Keratinocyte (primary cell): ENCODE measurements at places on chromosomes 2 and 18.

- H3K4me1 ChIP-seq, result peaks cover 5% of the 10 kb centered on the region
- no peak overlapping the region for H3K4me3 ChIP-seq
- H3K36me3 ChIP-seq, result peaks cover 3% of the 10 kb centered on the region
- H3K27ac ChIP-seq, result no peak overlapping the region
Measured at GRCh38 chr2:168203762-168204693, 43.4 kb downstream of the STK39 start.

DNA sequence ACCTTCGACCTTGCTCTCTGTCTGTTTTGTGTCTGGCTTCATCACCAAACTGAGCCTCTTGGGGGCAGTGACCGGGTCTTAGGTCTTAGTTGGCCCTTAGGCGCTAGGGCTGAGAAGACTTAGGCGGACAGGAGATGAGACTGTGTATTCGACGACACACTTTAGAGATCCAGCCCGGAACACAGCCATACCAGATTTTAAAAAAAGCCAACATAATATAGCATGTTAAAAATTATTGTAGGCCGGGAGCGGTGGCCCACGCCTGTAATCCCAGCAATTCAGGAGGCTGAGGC is 9.5 kb upstream of the PROC start:
- H3K36me3 ChIP-seq, result no peaks in the 10 kb centered on the region
- H3K27me3 ChIP-seq, result no peaks in the 10 kb centered on the region
- no peak overlapping the region for H3K4me3 ChIP-seq
- H3K27ac ChIP-seq, result no peak overlapping the region
- DNase-seq, result no peak

DNA sequence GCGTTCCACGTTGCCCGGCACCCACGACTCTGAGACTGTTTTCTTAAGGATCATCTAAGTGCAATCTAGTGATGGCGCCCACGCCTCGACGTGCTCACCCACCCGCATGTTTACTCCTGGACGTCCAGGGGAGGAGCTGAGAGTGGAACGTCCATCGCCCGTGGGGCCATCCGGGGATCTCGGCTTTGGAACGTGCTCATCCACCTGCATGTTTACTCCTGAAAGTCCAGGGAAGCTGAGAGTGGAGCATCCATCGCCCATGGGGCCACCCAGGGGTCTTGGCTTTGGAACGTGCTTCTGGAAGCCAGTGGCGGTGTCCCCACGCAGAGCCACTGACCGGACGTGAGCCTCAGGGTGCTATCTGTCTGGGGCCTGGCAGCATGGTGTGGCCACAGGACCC is 45.6 kb upstream of the SALL3 start:
- no peak overlapping the region for H3K4me3 ChIP-seq
- no peaks in the 10 kb centered on the region for H3K36me3 ChIP-seq
- no peak for DNase-seq
- no peaks in the 10 kb centered on the region for H3K27me3 ChIP-seq
- no peaks in the 10 kb centered on the region for H3K4me1 ChIP-seq

DNA sequence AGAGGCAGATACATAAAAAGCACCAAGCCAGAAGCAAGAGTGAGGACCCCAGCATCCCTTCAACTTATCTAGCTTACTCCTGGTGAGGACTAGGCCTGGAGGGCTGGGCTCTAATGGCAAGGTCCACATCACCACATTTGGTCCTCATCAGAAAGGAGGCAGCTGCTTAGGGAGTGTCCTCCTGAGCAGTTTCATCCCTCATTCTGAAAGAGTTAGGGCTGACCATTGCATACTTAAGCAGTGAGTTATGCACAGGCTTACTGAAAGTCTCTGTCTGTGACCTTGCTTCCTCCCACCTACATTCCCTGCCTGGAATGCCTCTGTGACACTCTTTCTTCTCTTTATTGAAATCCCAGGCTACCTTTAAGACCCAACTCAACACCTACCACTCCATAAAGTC is 301.8 kb upstream of the ACVR2A start:
- no peaks in the 10 kb centered on the region for H3K27me3 ChIP-seq
- no peaks in the 10 kb centered on the region for H3K36me3 ChIP-seq
- DNase-seq, result no peak
- no peak overlapping the region for H3K27ac ChIP-seq
- no peak overlapping the region for H3K4me3 ChIP-seq

DNA sequence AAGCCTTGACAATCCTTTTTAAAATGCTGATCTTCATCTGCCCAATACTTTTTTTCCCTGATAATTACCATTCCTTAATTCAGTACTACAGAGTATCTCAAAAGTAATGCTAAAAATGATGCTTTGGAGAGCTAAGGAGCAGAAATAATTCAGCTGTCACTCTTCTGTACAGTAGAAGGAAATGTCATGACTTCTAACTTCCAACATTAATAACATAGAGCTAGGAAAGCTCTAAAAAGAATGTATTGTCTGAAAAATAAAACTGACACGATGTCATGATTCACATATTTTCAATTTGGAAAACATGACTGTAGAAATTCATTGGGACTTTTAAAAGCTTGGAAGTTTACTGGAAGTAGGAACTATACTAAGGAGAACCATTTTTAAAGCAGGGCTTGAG is 212.3 kb downstream of the GULP1 start:
- no peaks in the 10 kb centered on the region for H3K4me1 ChIP-seq
- H3K4me3 ChIP-seq, result no peak overlapping the region
- DNase-seq, result no peak
- no peaks in the 10 kb centered on the region for H3K27me3 ChIP-seq

DNA sequence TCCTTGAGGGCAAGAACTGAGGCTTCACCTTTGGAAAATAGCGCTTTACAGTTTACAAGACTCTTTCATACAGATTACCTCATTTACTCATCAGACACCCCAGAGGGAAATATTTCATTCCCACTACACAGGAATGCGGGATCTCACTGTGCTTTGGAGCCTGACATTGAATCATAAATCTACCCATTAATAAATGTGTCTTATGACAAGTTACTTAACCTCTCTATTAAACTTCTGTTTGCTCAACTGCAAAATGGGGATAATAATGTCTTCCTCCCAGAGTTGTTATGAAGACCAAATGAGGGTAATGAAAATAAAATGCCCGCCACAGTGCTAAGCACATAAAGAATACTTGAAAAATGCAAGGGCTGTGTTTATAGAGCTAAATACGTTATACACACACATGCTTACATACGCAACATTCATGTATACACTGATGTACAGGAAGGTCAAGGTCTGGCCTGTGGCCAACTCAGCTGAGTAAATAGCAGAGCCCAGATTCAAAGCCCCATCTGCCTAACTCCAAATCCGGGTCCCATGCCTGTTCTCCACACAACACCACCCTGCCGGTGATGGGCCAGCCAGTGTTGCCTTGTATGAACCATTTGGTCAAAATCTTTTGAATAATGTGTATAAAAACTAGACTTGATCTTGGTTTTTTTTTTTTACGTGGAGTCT is 77.8 kb upstream of the STPG4 start:
- no peak for DNase-seq
- H3K27ac ChIP-seq, result no peak overlapping the region
- no peak overlapping the region for H3K4me3 ChIP-seq
- H3K4me1 ChIP-seq, result no peaks in the 10 kb centered on the region
